ENCODE measurements at places on chromosomes 2 and 18.

DNA sequence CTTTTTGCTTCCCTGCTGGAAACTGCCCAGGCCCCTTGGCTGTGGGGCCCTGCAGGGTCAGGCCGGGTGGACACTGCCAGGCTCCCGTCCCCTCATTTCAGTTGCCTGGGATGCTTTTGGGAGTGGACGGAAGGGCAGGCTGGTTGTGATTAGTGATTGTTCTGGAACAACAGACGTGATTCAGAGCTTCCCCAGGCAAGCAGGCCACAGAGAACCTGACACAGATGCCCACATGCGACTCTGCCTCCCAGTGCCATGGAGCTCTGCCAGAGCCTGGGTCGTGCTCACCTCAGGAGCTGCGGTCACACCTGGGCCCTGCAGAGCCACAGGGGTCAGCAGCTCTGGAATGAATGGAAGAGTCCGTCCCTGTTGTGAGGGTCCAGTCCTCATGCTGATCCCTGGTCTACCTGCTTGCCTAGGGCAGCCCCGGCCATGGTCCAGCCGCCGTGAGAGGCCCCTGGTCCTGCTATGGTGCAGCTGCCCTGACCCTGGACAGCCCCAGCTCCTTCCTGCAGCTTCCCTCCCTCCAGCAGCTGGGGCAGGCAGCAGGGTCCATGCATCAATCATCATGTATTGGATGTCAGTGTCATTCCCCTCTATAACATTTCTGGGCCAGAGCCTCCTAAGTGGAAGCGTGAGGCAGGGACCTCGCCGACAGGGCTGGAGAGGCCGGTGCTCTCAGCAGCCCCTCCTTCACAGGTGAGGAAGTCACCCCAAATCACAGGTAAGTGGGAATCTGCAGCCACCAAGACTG lies 518.6 kb upstream of the MYT1L start:
- no peak for DNase-seq

DNA sequence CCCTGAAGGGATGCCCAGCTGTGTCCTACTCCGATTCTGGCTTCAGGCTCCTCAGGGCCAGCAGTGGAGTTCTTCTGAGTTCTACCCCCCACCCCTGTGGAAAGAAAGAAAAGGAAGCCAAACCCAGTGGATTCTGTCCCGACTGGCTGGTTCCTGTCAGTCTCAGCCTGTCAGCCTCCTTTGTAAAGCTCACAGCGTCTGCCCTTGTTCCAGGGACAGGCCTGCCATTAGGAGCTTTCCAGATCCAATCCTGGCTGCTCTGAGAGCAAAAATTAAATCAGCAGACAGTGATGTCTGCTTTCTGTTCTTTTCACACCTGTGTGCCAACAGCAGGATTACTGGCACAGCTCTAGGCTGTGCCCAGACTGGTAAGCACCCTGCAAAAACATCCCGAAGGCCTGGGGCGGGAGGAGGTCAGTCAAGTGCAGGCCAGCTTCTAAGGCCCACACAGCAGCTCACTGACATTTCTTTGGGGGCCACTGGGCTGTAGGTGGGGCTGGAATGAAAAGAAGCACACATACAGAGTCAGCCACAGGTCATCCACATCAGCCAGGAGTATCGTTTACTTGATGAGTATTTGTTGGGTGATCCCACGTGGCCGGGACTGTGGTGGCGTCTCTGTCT lies 69.1 kb downstream of the EHD3 start:
- no peak for DNase-seq

- DNase-seq: no peak
These were observed 88.3 kb downstream of the ROCK2 start for GRCh38 chr2:11256166-11256565.

- DNase-seq: no peak
These were observed 7.9 kb downstream of the NEDD4L start for GRCh38 chr18:58051765-58052460.

GRCh38 chr2:207444756-207445155 lies 85.0 kb upstream of the CREB1 start:
- DNase-seq: no peak

DNA sequence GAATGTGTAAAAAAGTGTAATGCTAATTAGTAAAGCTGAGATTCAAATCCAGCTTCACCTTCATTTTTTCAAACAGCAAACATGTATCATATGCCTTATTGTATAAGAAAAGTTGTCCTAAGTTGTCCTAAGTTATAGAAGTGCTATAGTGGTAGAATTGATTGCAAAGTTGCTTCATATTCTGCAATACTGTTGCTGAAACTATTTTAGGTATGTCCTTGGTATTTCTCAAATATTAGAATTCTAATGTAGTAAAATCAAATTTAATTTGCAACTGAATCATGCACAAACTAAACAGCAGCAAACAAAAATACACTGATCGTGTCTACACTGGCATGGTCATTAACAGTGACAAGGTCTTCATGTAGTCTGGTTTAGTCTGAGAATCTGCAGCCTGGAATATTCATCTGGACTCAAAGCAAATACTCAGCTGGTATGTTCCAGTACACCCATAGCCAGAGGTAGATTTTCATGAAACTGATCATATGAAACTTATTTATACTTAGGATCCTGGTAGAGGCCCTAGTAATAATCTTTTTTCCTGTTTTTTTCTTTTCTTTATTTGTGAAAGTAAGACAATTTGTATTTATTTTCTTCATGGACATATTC lies 555.6 kb upstream of the ZEB2 start:
- DNase-seq: no peak

GRCh38 chr18:9825571-9826073 lies 60.2 kb upstream of the TXNDC2 start:
- no peak for DNase-seq

- DNase-seq: no peak
These were observed 6.5 kb downstream of the NBAS start for GRCh38 chr2:15554525-15555218.

GRCh38 chr2:29606104-29607037 lies 315.0 kb downstream of the ALK start:
- DNase-seq: no peak

GRCh38 chr2:213002383-213002782 lies 149.0 kb downstream of the IKZF2 start:
- no peak for DNase-seq

DNA sequence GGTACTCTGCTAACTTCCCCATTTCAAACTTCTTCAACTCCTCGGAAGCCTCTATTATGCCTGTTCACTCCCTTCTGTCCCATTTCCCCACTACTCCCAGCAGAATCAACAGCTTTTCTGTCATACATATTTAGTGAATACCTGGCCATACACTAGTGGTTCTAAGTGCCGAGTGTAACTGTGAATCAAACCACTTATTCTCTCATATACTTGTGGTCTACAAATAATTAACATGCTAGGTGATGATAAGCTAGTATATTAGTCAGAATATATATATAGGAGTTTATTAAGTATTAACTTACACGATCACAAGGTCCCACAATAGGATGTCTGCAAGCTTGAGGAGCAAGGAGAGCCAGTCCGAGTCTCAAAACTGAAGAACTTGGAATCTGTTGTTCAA lies 150.7 kb downstream of the CCDC102B start:
- no peak for DNase-seq

- no peak for DNase-seq
These were observed 119.0 kb downstream of the KIAA1328 start for GRCh38 chr18:36947820-36948348.

GRCh38 chr2:149145314-149146295 lies 107.1 kb downstream of the LYPD6B start:
- DNase-seq: no peak

- no peak for DNase-seq
These were observed 38.1 kb downstream of the ATOH8 start for GRCh38 chr2:85791704-85792565.

GRCh38 chr2:127118038-127118437 lies 11.1 kb upstream of the BIN1 start:
- DNase-seq: no peak

GRCh38 chr2:190718652-190719526 lies 70.0 kb downstream of the NAB1 start:
- peak; percentile 24 for DNase-seq

- DNase-seq: no peak
These were observed 2.3 kb downstream of the RNF103 start for GRCh38 chr2:86621280-86621943.

DNA sequence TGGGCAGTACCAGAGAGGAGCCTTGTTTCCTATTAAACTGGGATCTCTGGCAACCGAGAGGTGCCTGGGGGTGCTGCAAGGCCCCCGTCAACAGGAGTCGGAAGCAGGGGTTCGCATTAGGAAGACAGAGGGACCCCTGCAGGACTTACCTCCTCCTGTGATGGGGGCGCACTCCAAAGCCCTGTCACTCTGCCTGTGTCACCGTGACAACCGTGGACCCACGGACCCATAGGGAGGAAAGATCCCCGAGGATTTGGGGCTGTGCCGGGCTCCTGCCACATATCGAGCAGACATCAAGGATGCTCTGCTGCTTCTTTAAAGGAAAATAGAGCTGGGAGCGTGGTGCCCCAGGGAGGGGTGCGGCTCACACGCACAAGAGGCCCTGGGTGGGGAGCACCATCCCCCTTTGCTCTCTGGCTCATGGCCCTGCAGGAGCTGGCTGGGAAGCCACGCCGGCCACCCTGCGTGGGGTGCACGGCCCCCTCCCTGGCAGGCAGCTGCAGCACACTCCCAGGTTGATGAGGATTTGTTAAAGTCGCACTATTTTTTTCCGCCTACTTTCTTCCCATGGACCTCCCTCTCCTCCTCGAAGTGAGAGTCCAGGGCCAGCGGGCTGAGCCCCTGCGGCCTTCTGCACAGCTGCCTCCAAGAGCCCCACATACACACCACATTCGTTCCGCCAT lies 167.5 kb downstream of the TWIST2 start:
- DNase-seq: no peak

GRCh38 chr2:182506606-182507005 lies 79.8 kb upstream of the PDE1A start:
- no peak for DNase-seq

DNA sequence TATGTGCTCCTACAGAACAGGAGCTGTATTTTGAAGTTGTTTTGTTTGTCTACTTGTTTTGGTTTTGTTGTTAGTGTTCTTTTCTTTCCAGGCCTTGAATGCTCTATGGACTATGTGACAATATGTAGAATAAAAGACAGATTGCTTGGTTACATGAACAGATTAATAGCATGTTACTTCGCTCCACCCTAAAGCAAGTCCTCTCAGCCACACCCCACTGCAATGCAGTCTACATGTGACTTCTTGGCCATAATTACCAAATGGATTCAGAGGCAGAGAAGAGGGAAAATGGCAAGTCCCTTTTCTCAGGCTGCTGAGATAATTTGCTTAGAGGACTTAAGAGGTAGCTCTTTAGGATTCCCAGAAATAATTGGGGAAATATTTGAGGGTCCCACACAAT lies 123.2 kb upstream of the CYP1B1 start:
- no peak for DNase-seq

- no peak for DNase-seq
These were observed 49.0 kb downstream of the SETBP1 start for GRCh38 chr18:44729631-44730101.

DNA sequence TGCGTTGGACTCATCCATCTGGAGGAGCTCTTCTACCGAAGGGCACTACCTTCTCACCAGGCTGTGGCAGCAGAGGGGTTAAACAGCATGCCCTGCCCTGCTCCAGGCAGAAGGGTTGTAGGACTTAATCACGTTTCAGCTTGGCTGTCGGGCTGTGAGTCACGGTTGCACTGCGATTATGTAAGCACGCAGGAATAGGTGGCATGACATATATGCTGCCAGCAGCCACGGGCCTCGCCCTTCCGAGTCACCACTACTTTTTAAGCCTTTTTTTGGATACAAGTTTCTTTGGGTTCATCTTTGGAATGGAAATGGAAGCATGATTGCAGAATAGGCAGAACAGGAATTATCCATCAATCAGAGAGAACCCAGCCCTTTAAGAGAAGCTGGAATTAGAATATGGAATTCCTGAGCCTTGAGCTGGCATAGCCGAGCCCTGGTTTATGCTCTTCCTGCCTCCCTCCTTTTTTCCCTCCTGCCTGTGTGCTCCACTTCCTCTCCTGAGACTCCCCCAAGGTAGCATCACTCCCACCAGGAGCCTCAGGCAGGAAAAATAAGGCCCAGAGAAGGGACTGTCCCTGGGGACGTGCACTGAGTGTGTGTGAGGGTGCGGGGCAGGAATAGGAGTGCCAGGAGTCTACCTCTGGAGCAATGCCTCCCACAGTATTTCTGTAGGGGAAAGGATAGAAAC lies 86.8 kb downstream of the SEMA4F start:
- DNase-seq: no peak

- DNase-seq: no peak
These were observed 22.3 kb upstream of the MBOAT2 start for GRCh38 chr2:9025746-9026145.

GRCh38 chr2:39486071-39486470 lies 49.0 kb upstream of the MAP4K3 start:
- DNase-seq: no peak

GRCh38 chr2:179478771-179479170 lies 214.1 kb upstream of the SESTD1 start:
- no peak for DNase-seq

DNA sequence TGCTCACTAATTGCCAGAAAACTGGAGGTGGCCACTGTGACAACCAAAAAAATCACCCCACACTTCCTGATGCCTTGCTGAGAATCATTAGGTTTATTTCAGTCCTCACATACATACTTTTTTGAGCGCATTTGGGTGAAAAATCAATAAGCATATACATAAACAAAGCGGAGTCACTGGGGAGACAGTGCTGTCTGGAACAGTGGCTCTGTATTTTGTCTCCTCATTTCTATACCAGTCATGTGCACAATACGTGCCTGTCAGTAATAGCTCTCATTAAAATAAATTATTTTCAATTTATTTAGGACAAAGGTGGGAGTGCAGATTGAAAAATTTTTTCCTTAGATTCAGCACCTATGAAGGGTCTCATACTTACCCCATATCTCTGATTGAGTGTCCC lies 48.2 kb downstream of the CXCR4 start:
- no peak for DNase-seq

DNA sequence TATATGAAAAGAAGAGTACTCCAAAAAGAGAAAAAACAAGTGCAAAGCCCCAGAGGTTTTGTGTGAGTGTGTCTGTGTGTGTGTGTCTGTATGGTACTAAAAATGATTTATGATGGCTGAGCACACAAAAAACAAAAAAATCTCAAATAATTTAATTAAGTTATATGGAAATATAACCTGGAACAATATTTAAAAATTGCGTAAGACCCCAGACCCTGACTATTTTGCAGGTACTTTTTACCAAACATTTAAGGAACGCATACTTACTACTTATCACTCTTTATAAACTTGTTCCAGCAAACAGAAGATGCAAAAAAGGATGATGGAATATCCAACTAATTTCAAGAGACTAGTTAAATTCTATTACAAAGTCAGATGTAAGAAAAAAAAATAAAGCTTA lies 317.4 kb upstream of the KCNH7 start:
- no peak for DNase-seq

All from stimulated activated CD4-positive, alpha-beta T cell treated with anti-CD3 and anti-CD28 coated beads, Interleukin-1b, Interleukin-23, amount 100 ng/mL, for 1 hour (primary cell).